ENCODE measurements at places on chromosomes 3 and 15.

DNA sequence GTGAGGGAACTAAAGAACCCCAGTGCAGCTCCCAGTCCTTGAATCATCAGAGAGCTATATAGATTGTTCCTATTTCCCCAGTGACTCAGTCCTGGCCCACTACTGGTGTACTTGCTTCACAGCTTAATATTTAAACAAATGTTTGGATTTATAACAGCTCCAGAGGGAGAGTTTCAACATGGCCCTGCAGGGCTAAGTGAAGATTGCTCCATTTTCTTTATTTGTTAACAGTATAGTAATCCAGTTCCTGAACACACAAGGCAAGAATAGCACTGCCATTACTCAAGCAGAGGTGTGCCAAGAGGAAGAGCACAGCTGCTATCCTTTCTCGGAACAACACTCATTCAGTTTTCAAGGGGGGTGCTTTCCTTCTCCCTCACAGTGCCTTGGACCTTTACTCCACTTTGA lies 6.5 kb downstream of the SQOR start:
- DNase-seq = no peak

- DNase-seq = no peak
Observed at GRCh38 chr3:79111375-79112052, 656.3 kb downstream of the ROBO1 start.

GRCh38 chr15:62046078-62046743 lies 14.0 kb downstream of the VPS13C start:
- DNase-seq = no peak

DNA sequence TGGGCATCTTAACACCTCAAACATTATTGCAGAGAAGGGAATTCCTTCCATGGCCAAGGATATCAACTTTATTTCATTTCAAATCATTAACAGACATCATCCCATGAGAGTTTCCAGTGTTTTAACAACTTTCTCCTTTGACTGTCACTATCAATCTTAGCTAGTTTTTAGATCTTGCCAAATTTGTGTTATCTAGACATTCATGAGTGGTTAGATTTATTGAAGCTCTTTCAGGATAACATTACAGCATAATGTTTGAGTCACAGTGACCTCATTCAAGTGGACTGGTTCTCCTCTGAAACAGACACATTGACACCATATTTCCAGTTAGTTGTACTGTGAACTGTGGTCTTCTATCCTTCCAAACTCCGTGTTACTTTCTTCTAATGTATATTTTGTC lies 8.6 kb upstream of the TNFAIP8L3 start:
- no peak for DNase-seq

DNA sequence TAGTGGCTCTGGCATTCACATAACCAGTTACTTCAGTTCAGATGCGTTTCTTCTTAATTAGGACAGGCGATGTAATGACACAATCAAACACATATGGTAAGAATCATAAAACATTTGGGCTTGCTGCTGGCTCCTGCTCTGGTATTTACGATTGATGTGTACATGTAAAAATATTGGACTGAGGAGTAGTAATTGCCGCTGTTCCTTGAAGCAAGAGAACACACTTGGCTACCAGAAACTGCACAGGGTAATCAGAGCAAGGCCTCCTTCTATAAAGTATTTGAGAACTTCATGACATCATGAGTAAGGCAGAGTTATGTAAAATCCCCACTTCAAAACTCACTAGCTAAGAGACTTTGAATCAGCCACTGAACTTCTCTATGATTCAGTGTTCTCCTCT lies 158.1 kb downstream of the SSR3 start:
- DNase-seq = no peak

DNA sequence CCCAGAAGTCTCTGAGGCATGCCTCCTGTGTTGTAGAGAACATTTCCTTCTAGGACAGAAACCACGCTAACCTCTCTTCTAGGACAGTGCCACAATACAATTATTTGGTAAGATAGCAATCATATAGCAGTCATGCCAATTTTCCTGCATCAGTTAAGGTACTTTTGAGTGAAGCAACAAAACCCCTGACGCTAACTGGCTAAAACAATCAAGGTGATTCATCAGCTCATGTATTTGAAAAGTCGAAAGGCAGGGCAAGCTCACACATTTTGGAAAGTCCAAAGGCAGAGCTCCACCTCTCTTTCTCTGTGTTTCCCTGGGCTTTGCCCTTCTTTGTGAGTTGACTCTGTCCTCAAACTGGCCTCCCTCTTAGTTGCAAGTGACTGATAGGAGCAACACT lies 10.1 kb downstream of the TERC start:
- DNase-seq = no peak

DNA sequence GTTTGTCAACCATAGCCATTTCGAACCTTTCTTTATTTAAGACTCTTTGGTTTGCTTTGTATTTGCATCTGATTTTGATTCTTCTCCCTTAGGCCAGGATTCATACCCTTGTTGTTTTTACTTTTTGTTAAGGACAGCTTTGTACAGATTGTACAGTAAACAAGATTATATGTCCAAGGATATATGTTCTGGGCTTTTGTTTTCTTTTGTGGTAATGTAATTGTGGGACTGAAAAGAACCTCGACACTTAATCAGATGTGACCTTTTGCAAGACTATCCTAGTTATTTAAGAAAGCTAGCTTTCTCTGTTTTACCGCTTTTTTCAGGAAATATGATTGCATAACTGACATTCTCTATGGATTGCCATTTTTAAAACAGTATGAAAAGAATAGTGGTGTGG lies 67.0 kb upstream of the SAMMSON start:
- no peak for DNase-seq

DNA sequence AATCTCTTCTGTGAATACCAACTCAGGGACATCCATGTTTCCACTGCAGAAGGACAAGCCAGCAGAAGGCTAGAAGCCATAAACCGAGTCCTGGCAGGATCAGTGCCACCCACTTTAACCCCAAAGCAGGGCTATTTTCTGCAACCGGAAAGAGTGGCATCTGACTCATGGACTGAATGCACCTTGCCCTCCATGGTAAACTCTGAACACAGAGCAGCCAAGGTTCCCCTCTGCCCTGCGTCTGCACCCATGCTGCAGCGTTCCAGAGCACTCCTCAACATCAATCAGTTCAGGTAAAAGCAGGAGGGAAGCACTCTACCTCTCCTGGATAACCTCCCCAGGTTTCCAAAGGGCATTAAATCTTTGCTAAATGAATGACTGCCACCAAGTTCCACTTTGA lies 801 bp upstream of the NGRN start:
- no peak for DNase-seq

DNA sequence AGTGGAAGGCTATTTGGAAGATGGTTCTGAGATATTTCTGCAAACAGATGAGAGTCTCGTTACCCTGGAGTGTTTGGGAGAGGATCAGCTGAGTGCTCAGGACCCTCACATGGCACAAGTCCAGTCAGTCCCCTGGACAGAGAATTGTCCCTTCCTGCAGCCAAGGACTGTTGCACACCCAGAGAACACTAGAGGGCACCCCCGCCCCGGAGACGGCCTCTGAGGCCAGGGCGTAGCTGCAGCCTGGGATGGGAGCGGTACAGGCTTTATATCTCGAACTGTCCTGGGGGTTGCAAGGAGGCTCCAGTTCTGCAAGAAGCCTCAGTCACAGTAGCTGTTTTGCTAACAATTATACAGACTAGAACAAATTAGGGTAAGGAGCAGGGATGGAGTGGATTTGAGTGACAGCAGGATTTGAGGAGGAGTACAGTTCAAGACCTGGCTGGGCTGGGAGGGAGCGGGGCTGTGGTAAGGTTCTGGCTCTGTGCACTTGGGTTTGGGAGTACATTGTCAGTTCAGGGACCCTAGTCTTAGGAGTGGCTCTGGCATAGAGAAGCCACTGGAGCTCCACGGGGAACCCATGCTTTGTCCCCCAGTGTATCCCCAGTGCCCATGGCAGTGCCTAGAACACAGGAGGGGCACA lies 67.6 kb upstream of the HACD2 start:
- DNase-seq = no peak

GRCh38 chr15:61396235-61396919 lies 167.3 kb upstream of the RORA start:
- no peak for DNase-seq

- DNase-seq = no peak
Observed at GRCh38 chr15:63312286-63312685, 34.9 kb downstream of the APH1B start.

DNA sequence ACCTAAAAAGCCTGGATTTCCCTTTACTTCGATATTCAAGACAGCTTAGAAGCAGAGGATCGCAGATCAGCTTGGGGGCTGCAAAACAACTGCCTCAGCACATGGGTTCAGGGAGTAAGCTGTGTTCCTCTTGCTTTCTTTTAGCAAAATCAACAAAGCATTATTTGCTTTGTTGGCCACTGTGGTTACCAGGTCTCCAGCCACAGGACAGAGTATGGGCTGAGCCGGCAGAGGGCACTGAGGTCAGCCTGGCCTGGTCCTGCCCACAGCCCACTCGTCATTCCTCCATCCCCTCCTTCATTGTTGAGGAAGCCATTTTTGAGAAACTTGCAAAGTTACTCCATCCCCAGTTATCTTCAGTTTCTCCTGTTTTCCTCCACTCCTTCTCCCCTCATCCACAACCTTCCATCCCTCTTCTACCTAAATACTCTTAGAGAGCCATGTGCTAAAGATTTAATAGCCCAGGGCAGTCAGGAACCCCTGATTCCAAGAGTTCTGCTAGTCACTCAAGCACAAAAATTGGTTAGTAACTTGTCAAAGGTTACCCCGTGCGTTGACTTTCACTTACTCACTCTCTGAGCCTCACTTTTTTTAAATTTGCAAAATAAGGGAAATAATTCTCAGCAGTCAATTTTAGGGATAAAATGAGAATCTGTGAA lies 60.0 kb upstream of the HES1 start:
- DNase-seq = no peak

DNA sequence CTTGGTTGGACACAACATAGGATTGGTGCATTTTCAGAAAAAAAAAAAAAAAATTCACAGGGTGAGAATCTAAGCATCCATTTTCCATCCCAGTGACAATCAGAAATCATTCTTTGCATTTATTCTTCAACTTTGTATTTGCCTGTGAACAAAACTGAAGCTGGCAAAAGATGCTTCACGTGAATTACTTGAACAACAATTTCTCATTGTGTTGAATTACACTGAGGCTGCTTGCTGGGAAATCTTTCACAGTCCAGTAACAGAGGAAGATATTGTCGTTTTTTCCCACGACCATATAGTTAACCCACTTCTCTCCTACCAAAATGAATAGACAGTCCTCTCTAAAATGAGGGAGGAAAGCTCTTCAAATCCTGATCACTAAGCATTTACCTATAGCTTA lies 4.3 kb upstream of the SLCO3A1 start:
- no peak for DNase-seq

DNA sequence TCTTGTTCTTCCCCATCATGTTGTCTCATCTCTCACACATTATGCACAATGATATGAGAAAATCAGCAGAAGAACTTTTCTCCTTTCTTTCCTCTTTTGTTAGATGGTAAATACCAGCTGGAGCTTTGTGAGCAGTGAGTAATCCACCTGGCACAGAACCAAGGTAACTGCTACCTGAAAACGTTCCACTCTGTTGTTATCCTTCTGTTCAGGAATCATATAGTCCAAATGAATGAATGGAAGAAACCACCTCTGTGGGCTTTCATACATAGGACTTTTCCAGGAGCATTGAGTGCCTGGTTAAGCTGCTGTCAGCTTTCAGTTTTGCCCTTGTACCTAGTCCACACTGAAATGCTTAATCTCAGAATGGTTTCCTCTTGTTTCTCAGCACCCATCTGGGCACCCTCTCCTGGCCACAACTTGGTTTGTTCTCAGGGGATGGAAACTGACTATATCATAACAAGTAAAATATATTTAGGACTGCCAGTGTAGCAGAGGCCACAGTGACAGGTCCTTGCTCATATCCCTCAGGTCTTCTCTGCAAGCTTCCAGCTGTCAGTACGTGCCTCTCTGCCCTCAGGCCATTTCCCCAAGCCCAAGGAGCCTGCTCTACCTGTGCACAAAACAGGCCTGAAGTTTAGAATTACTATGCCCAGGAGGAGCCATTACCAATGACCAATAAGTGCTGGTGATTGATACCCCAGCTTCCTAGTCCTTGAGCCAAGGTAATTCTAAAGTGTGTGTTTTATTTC lies 23.5 kb upstream of the SLC4A7 start:
- DNase-seq = no peak

DNA sequence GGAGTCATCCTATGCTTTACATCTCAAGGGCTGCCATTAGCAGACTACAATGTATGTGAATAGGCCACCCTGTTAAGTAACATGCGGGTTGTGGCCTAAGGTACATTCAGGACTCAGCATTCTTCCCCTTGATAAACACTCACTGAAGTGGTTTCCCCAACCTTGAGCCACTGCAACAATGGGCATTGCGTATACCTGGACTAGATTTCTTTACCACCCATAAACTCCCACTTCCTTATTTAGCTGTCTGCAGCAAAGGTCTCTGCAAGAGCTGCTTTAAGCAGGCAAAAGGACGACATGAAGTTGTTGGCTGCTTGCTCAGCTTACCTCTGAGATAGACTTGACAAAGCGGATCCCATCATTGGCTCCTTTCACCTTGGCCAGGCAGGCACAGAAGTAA lies 16.2 kb downstream of the FYCO1 start:
- no peak for DNase-seq

DNA sequence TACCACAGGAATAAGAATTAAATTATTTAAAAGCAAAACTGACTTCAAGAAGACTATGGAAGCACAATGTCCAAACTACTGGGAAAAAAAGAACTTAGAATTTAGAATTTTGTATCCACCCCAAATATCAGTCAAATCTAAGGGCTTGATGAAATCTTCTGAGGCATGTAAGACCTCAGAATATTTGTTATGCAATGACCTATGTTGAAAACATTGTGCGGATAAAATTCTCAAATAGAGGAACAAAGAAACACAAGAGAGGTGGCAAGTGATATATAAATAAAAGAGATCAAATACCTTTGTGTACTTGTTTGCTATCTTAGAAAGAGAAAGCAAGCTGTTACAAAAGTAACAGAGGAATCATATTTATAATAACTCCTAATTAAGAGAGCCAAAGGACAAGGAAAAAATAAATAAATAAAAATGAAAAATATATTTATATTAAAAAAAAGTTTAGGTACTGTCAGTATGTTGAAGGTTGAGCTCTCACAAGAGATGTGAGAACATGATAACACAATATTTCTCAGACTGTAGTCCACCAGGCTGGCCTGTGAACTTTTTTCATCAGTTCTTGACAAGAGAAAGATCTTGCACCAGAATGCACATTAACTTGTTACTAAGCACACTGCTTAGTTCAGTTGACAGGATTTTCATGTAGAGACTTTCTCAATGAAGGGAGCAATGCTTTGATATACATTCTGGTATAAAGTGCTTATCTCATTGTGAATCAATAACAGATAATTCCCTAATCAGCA lies 50.0 kb downstream of the CPA3 start:
- no peak for DNase-seq

- no peak for DNase-seq
Observed at GRCh38 chr15:64580696-64581407, 120.5 kb downstream of the ZNF609 start.

DNA sequence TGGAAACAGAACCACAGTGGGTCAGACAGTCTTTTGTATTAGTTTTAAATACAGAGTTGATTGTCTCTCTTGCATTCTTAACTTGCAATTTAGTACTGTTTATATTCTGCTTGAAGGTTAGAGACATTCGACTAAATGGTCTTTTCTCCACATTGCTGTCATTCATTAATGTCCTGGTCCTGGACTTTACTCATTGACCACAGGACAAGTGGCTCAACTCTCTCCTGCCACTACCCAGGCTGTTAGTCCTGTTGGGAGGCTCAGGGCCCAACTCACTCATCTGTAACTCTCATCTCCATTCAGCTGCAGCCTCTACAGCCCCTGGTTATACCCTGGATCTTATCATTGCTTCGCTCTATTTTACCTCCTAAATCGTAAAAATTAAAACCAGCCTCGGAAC lies 427.4 kb downstream of the LPP start:
- DNase-seq = no peak

GRCh38 chr15:31477851-31478701 lies 151.4 kb downstream of the KLF13 start:
- no peak for DNase-seq
